ENCODE measurements at places on chromosomes 5 and 9. TPM values are rescaled to one million over a fixed set of nuclear protein-coding genes. Genes with fewer than 3 reads are reported as not detected.

WDR38 gene
- not detected for total RNA-seq

OR2S2 gene
- total RNA-seq, result not detected

NR2F1-AS1 gene
- 1.1 TPM for total RNA-seq

HRH2 gene
- not detected for total RNA-seq

DNA sequence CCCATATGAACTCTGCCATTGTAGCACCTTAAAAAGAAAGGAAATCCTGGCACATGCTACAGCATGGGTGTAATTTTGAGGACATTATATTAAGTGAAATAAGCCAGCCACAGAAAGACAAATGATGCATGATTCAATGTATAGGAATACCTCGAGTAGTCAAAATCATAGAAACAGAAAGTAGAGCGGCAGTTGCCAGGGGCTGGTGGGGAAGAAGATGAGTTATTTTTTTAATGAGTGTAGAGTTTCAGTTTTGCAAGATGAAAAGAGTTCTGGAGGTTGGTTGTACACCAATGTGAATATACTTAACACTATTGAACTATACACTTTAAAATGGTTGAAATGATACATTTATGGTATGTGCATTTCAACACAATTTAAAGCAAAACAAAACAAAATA, 133.0 kb downstream of the ZDHHC21 start:
- DNase-seq, result no peak

GRCh38 chr5:1663186-1663585, 136.5 kb downstream of the MRPL36 start:
- DNase-seq, result no peak

DNA sequence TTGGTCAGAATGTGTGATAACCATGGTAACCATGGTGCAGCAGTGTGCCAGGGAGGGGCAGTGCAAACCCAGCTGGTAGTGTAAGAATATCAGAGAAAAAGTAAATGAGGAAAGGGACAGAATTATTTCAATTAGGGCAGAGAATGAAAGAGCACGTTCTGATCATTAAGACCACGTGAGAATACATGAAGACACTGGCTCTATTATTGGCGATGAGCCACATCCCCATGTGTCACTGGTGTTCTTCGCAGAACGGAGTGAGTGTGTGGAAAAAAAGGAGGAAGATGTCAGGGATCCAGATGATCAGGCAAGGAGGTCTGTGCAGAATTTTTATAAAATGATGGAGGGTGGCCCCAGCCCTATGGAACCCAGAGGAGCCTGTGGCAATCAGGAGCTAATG, 315.5 kb downstream of the SEMA5A start:
- DNase-seq, result no peak

- DNase-seq, result peak; percentile 37
Measured at GRCh38 chr9:29241320-29241719, 1668.0 kb upstream of the C9orf72 start.

DNA sequence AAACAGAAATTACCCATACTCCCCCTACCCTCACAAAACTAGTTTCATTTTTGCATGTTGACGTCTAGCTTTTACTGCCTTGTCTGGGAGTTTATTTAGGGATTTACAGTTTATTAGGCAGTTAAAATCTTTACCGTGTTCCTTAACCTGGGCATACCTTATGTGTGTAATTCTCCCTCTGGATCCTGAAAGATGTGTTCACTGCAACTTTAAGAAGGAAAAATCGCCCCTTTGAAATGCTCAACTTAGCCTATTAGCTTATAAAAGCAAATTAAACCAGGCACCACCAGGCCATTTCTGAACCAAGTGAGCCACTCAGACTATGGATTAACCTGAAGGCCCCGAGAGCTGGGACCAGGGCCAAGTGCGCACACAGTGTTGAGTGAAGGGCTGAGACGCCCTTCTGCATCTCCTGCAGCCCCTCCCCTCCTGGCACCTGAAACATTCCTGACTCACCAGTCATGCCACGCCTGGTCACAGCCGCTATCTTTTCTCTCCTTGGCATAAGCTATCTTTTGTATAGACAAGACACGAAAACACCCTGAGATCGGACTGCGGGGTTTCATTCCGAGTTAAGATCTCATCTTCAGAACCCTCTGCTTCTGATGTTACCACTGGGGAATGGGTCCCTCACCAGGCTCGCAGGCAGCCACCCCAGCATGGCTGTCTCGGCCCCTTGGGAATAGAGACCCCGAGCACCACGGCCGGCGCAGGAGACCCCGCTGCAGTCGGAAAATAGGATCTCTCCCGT, 111.9 kb downstream of the ROR2 start:
- DNase-seq, result peak; percentile 89

GRCh38 chr5:118561971-118562370, 426.4 kb downstream of the DTWD2 start:
- DNase-seq, result no peak

- DNase-seq, result no peak
Measured at GRCh38 chr9:36488389-36488756, 84.3 kb upstream of the MELK start.

GRCh38 chr9:126581893-126582292, 31.8 kb upstream of the LMX1B start:
- DNase-seq, result no peak

DNA sequence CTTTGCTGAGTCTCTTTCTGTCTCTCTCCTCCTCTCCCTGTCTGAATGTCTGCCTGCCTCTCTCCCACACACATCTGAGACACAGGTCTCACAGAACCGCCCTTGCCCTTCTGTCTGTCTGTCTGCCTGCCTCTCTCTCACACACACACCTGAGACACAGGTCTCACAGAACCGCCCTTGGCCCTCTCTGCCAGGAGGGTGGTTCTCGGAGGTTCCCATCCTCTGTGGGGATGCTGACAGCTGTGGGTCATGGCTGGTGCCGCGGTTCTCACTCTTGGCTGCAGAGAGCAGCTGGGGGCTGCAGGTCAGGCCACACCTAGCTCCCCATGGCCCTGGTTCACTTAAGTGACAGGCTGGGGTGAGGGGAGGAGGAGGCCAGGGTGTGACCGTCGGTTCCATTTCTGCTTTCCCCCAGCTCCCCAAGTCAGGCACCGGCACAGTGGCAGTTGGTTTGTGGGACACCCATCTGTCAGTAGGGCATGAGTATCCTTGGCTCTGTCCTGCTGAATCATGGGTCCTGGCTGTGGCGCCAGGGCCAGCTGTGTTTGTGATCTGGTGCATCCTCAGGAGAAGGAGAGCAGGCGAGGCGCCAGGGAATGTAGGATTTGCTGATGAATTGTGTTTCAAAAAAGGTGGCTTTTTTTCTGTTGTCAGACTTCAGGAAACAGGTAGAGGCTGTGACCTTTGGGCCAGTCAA, 42.3 kb upstream of the CLPTM1L start:
- no peak for DNase-seq

GRCh38 chr5:81590498-81591384, 160.2 kb downstream of the SSBP2 start:
- DNase-seq, result no peak

- no peak for DNase-seq
Measured at GRCh38 chr5:41878643-41879478, 8.6 kb upstream of the OXCT1 start.

GRCh38 chr9:132644251-132644650, 25.5 kb downstream of the DDX31 start:
- no peak for DNase-seq

DNA sequence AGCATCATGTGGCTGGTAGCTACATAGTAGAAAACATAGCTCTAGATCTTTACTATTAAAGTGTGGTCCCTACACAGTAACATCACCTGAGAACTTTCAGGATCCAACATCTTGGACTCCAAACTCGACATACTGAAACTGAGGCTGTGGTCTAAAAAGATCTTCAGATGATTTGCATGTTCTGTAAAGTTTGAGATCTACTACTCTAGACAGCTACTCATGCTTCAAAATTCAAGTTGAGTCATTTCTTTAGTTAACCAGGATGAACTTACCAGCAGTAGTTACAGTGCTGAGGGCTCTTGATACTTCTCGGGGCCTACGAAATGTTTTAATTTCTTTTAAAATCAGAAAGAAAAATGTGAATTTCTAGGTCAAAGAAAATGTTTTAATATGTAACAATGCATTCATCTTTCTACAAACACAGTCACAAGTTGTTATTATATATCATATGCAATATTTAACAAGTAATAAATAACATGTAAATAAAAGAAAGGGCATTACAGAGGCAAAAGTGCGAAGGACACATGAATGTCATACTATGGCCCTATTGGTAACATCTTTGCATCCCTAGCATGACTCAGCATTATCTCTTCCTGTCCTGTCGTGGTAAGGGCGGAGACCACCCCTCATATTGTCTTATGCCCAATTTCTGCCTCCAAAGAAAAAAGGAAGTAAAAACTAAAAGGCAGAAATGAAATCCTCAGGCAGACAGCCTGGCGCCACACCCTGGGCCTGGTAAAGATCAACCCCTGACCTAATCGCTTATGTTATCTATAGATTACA, 563.9 kb upstream of the TLE4 start:
- no peak for DNase-seq

DNA sequence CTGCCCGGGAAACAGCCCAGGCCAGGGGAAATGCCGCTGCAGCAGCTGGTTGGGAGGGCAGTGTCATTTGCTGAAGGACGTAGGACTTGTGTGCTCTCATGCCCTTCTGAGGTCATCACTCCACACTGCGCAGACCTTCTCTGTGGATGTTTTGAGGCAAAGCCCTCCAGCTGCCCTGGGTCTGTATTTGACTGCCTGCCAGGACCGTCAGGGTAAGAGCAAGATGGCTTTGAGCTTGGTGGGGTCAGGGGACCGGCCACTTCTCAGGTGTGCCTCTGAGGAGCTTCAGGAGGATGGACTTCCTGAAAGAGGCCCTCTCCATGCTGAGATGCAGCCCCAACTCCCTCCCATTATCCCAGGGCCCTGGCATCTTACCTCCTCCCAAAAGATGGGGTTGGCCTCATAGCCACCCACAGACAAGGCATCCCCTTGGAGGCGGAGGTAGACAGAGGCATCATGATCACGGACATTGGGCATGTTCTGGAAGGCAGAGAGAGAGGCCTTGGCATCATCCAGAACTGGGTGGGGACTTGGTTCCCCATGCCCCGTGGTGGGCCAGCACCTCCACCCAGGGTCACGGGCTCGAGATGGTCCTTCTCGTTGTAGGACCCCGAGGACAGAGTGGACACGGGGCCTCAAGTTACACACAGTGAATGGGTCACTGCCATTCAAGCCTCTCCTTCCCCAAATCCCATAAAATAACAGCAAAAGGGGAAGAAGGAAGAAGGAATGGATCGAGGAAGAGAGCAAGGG, 19.4 kb downstream of the SARDH start:
- DNase-seq, result no peak

GRCh38 chr5:108749128-108749861, 1.6 kb downstream of the FER start:
- DNase-seq, result peak; percentile 22

DNA sequence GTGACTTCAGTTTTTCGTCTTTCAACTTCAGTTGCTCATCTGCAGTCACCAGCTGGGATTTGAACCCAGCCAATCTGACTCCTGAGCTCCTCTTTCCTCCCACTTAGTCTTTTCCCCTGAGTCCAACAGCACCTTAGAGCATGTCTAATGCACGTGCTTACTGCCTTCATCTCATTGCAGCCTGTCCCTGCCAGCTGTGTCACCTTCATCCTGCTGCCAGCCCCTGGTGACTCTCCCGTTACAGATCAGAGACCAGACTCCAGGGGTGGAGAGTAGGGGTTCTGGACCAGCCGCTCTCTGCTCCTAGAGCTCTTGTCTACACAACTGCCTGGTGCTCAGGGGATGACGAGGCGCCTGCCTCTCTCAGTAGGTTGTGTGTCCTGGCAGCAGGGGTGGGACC, 132.9 kb upstream of the LMX1B start:
- DNase-seq, result no peak

DNA sequence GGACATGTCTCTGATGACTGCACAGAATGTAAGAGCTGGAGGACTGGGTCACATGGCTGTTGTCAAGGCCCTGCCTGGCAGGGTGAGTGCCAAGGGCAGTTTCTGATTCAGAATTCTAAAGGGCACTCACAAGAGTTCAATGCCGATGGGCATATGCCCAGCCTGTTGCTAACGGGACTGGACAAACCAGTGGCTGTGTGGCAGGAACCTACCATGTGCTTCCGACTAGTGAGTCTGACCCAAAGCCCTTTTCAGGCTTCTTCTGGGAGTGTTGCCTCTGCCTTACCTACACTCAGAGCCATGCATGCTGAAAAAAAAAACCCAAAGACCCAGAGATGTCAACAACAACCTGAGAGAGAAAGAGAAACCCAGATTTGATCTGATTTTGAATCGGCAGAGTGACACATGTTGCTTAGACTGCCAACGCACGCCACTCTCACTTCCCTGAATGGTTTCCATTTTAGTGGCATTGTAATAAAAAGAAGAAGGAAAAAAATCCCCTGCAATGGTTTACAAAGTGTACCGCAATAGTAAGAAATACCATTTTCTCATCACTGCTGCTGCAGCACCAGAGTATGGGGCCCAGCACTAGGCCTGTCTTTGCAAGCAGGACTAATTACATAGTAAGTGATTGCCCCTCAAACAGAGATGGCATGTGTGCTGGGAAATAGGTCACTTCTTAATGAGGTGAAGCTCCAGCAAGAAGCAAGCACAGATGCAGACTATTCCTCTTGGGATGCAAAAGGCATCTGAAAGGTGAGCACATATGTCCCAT, 194.3 kb downstream of the PALM2AKAP2 start:
- DNase-seq, result no peak

Measured in bronchial epithelial cell (primary cell).